ENCODE measurements at places on chromosomes 16 and 17. TPM values are rescaled to one million over a fixed set of nuclear protein-coding genes. Genes with fewer than 3 reads are reported as not detected.

The CCDC200 gene
- not detected for total RNA-seq

DNA sequence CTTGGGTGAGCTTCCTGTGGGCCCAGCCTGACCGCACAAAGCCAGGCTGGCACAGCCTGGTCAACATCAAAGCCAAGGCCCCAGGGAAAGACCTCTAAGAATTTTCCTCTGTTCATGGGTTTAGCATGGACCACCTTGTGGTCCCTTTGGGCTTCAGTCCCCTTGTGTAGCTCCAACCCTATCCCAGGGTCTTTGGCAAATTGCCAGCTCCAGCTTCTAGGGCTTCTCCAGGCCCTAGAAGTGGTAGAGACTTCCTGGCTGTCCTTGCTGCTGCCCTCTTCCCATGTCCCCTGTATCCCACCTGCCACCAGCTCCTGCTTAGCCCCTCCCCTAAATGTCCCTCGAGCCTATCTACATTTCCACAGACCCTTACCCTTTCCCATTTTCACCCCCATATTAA is 9.7 kb upstream of the ITGA3 start:
- DNase-seq: no peak

DNA sequence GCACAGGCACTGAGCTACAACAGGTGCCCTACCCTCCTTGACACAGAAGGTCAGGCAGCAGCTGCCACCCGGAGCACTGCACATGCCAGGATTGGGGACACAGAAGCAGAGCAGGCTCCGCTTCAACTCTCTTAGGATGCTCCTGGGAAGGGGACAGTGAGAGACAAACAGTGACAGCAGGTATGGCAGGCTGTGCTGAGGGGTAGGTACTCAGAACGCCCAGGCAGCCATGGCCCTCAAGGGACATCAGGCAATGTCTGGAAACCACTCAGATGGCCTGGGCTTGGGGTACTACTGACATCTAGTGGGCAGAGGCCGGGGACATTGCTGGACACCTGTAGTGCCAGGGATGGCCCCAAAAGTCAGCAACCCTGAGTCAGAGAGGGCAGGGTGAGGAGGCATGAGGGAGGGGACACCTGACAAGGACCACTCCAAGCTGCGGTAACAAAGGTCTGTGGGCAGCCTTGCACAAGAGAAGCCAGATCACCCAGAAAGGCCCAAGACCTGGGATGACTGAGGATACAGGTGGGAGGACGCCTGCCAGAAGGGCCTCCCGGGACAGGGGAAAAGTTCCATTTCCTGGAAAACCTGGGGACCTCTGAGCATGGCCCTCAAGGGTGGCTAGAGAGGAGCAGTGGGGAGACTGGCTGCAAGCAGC is 21.2 kb downstream of the PEMT start:
- DNase-seq: no peak

The PAM16 gene
- total RNA-seq: 47.9 TPM

The CUEDC1 gene
- 42.8 TPM for total RNA-seq

GRCh38 chr17:38725066-38725465 is 5.1 kb upstream of the CISD3 start:
- DNase-seq: no peak

DNA sequence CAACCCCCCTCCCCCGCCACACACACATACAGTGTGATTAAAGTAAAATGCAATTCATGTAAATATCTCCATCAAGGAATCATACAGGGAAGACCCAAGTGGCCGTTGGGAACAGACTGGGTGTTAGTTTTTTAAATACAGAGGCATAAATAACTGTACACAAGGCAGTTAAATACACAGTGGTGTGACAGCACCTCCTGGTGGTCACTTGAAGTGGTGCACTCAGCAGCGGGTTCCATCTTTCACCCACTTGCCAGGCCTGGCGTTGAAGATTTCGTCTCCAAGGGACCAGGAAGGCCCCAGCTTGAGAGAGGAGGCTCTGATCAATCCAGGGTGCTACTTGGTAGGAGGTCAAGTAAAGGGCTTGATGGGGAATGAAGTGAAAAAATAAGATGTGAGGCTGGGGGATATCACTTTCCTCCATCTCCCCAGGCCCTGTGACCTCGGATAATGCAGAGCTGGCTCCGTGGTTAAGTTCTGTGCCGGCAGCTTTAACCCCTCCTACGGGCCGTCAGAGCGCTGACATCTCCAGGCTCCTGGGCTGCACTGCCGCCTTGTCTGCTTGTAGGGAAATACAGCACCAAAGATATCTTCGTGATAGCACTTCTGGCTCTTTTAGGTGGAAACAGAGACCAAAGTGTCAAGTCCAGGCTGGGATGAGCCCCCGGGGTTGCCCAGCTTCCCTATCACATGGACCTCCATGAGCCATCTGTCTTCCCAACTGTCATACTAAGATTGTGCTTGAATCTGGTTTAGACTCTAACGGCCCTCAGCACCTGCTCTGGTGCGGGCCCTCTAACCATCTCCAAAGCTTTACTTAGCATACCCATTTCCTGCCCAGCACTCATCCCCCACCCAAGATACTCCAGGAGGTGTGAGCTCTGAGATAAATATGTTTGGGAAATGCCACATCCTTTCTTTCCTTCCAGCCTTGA is 20.7 kb downstream of the LGALS9 start:
- DNase-seq: peak; percentile 54
